ENCODE measurements at places on chromosomes 2 and 18.

GRCh38 chr2:235432741-235433520, 60.9 kb upstream of the AGAP1 start:
- DNase-seq, result peak; percentile 21

DNA sequence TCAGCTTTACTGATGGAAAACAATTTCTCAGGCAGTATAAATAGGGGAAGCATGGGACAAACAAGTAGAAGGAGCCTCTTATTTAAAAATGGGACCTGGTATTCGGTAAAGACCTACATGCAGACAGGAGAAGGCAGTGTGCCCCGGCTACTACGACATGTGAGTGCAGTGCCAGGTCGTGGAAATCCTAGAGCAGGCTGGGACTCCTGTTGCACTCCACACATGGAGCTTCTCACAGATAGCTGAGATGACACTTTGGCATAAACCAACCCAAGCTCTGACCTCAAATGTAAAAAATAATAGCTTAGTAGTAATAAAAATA, 885 bp upstream of the DSEL start:
- DNase-seq, result peak; percentile 45

- no peak for DNase-seq
These were observed 11.4 kb upstream of the SRBD1 start for GRCh38 chr2:45622336-45623075.

GRCh38 chr2:169613876-169614275, 29.7 kb downstream of the PPIG start:
- DNase-seq, result no peak

DNA sequence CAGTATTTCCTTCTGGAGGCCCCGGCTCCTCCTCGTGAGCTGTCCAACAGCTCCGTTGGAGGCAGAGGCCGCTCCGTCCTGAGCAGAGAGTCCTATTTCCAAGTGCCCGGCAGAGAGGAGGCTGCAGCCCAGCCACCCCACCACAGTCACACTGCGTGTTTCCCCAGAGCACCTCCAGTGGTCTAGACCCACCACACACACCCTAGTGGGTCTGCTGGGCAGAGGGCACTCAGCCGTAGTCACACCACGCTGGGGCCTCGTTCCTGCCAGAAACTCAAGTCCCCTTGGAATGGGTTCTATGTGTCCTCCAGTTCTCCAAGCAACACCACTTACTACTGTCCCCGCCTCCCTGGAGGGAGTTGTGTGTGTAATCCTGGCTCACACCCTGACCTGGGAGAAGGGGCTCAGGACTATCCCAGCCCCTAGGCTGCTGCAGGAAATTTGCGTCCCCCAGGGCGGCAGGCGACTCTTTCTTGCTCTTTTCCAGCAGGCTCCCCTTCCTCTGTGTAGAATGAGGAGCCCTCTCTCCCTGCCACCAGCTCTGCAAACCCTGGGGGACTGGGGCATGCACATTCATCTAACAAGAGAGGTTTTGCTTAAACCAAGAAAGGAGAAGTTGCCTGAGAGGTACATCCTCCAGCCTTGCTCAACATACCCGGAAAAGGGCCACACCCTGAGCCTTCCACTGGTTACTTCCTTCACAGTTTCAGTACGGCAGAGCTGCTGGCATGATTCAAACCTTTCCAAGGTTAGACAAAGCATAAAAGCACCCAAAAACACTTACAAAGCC, 114.1 kb downstream of the NDUFA10 start:
- no peak for DNase-seq

DNA sequence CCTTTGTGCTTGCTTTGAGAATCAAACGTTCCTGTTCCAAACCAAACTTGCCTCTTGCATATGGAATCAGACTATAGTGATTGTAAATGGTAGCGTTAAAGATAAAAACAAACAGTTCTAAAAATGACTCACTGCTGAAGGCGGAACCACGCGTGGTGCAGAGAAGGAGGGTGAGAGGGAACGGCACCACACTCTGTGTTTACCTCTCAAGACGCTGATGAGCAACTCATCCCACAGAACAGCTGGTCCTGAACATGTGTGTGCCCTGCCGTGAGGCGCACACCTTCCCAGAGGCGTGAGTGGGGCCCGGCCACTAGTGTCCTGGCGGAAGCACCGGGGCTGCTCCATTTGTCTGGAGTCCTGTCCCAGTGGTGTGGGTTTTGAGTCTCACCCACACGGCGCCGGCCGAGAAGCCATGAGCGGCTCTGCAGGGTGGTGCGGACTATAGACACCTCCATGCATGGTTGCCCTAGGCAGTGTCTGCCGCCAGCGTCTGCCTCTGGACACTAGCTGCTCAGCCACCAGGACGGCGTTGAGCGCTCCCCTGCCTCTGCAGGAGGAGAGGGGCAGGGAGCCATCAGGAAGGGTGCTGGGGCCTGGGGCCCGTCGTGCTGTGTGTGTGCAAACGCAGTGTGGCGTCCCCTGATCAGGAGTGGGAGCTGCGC, 52.1 kb downstream of the NFATC1 start:
- DNase-seq, result no peak

DNA sequence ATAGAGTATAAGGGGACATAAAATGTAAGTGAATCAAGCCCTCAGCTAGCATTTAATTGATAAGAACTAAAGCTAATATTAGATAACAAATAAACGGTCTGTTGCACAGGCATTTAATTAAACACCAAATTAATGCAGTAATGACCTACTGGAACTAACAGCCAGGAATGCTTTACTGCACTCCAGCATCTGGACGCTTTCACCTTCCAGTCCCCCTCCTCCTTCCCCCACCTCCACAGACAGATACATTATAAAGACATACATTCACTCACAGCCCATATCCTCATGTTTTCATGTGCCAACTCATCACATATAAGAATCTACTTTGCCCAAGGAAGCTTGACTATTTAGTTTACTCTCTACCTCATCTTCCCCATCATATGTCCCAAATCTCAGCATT, 337.4 kb upstream of the PIK3C3 start:
- no peak for DNase-seq

- DNase-seq, result no peak
These were observed 74.1 kb downstream of the RND3 start for GRCh38 chr2:150413366-150413765.

DNA sequence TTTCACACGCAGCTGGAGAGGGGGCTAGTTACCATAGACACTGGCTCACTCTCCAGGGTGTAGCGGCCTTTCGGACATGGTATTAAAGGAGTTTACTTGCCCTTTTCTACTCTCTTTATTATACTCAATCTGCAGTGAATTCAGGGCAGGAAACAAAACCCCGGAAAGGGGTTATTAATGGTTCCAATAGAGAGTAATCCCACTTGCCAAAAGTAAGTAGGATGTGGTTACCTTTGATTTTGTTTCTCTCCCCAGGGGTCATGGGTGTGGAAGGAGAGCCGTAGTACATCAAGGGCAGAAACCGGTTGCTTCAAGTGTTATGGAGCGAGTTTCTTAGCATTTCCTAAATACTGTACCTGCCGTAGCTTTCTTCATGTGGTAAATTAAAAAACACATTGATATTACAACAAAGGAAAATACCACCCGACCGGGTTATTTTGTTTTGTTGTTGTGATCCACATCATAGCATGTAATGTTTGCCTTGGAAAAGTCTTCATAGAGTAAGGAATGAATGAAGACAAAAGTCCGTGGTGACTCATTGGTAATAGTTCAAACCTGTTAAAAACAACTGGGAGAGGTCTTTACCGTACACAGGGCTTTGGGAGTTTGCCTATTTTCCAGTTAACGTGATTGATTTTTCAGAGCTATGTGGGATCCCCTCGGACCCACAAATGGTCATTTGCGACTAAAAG, 71.5 kb downstream of the SLC4A3 start:
- no peak for DNase-seq

- DNase-seq, result no peak
These were observed 52.0 kb downstream of the ANKRD44 start for GRCh38 chr2:197258580-197258979.

DNA sequence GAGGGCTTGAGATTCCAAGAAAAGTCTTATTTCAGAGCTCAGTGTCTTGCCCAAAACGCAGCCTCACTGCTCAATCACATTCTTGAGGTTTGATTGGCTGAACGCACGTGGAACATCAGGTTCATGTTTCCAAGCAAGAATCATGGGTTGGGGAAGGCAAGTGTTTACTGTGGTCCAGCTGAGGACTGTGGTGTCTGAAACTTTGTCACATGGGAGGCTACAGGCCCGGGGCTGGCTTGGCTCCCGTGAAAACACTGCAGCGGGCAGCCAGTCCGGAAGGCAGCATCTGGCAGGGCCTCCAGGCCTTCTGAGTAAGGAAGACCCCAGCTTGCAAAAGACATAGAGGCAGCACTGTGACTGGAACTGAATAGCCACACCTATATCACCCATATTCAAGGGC, 84.7 kb downstream of the POLR1A start:
- DNase-seq, result peak; percentile 89

GRCh38 chr2:200658278-200658864, 72.6 kb downstream of the AOX1 start:
- no peak for DNase-seq

GRCh38 chr2:131033786-131034121, 59.5 kb downstream of the FAM168B start:
- DNase-seq, result no peak

GRCh38 chr2:220194630-220195584, 567.5 kb downstream of the SLC4A3 start:
- DNase-seq, result no peak

Measured in Ammon's horn (tissue), 1 donor.